ENCODE measurements at places on chromosomes 11 and 22. TPM values are rescaled to one million over a fixed set of nuclear protein-coding genes. Genes with fewer than 3 reads are reported as not detected.

DNA sequence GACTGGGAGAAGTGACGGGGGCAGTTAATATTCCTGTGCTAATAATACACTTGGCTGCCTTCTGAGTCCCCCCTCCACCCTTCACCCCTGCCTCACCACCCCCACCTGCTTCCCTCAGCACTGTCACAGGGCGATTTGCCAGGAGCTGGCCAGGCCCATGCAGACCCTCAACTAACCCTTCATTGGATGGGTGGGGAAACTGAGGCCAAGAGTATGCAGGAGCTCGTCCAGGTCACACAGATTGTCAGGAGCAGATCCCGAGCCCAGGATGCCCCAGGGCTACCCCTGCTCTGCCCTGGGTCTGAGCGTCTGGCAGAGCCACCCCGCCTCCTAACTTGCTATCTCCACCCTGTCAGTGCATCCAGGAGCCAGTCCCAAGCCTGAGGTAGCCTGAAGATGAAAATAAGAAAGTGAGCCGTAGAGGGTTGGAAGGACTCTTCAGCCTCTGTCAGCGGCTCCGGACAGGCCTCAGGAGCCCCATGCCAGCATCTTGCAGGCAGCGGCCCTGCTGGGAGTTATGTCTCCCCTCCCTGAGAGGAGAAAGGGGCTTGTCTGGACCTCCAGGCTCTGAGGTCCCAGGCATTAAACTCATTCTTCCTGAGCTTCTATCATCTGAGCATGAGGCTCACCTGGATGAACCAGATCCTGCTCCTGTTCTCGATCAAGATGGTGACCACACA lies 6.2 kb downstream of the TPBGL start:
- DNase-seq: no peak

- no peak for DNase-seq
Observed at GRCh38 chr11:35318977-35319925, 100.1 kb downstream of the SLC1A2 start.

DNA sequence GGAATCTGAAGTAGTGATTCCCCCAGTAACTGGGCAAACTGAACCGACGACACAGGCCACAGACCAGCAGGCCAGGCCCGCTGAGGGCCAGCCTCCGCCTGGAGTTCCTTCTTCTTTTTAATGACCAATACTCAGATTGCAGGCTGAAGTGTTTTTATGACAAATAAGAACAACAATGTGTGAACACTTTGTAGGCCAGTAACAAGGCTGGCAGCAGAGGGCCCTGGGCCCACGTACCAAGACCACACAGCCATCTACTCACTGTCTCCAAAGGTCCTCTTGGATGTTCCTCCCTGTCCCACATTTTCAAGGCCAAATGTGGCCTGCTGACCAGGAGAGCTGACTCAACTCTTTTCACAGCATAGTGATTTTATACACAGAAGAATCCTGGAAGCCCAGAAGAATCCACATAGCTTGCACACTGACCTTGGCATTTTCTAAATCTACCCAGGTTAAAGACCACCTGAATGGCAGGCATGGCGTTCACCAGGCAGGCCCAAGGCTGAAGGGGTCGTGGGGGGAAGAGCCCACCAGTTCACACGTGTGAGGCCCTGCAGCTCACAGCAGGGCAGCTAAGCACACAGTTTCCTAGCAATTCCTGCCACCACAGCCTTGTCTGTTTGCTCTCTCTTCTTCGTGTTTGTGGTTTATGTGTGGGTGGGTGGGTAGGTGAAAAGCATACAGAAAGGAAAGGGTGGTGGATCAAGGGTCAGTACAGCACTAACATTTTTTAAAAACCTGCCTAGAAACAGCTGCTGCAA lies 13.3 kb downstream of the SMCO4 start:
- DNase-seq: no peak

DNAJB13 gene
- not detected for total RNA-seq

- no peak for DNase-seq
Observed at GRCh38 chr11:12755510-12756453, 81.6 kb downstream of the TEAD1 start.

MUC6 gene
- 1.9 TPM for total RNA-seq

GRCh38 chr22:19047993-19048392 lies 74.2 kb downstream of the DGCR2 start:
- DNase-seq: no peak

MRGPRX4 gene
- not detected for total RNA-seq

DNA sequence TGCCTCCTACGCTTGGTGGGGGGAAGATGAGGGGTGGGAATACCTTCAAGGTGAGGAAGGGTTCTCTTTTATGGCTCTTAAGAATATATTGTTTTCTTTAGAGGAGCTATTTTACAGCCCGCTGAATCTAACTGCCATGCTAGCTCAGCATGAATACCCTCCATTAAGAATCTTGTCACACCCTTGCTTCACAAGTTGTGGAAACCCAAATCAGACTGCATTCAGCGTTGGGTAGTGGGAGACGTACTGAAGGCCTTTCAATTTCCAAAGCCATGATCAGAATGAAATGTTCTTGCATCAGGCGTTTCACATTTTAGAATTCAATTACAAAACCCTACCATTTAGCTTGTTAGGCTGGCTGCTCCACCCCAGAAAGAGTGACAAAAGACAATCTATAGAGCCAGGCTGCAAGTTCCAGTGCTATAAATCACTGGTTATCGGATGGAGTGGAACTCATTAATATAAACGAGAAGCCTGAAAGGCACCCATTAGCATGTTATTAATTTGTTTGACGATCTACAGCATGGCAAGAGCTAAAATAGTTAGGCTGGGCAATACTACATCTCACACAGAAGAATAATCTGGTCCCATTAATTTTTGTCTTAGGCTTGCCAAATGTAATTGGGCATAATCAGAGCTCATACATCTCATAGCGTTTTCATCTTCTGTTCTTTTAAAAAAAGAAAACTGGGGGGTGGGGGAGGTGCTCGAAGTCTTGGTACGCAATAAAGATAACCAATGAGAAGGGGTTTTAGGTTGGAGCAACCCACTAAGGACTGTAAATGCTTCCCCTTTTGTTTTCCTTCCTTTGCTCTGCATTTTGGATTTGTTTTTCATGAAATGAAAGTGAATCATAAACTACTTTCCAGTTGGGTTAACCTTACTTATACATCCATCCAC lies 57.5 kb downstream of the ABTB2 start:
- DNase-seq: no peak

GRCh38 chr22:44667829-44668189 lies 34.2 kb upstream of the PRR5 start:
- DNase-seq: no peak

TSG101 gene
- 72.8 TPM for total RNA-seq

RIMBP3B gene
- not detected for total RNA-seq

PGA5 gene
- 0.98 TPM for total RNA-seq

GRCh38 chr11:47524291-47524874 lies 28.5 kb downstream of the CELF1 start:
- no peak for DNase-seq

DNA sequence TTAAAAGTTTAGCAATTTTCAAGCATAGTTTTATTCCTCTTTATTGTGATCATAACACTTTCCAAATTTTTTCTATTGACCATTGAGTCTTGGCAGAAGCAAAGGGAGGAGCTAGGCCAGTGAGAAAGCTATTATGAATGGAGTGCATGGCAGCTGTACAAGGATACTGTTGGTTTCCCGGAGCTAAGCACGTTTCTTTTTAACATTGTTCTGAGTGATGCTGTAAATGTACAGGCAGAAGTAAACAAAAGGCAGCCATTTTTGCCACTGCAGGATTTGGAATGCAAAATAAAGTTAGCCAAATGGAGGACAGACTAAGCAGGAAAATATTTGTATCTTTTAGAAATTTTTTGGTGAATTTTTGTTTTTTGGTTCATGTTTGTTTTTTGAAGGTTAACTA lies 16.2 kb downstream of the CBL start:
- no peak for DNase-seq

DNA sequence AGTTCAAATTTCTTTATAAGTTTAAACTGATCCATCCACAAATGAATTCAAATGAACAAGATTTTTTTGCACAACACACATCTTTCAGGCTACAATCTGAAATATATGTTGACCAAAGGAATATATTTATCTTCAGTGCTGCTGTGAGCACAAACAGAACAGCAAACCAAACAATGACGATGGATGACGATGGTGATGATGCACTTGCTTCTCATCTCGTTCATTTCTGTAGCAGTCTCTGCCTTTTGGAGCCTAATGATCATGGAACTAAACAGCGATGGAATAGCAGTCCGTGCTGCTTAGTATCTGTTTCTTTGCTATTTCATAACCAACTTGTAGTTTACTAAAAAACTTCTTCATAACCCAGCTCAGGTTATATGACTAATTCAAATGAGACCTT lies 220.7 kb upstream of the BLID start:
- no peak for DNase-seq

DNA sequence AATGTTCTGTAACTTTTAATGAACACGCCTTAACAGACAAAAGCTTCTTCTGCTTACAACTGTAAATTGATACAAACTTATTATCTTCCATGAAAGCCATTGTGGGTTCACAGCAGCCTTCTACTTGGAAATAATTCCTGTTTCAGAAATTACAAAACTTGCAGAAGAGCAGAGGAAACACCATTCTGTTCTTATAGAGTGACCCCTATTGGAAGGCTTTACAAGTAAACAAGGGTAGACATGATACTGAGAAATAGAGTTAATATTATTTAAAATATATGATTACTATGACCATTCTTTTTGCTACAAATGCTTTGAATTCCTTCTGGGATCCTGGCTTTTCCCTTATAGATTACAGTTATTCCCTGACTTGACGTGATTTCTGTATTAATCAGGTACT lies 32.4 kb upstream of the KCNA4 start:
- no peak for DNase-seq

TH gene
- not detected for total RNA-seq

- DNase-seq: no peak
Observed at GRCh38 chr22:19903031-19903430, 38.5 kb upstream of the COMT start.

ACTN3 gene
- 0.16 TPM for total RNA-seq

DNA sequence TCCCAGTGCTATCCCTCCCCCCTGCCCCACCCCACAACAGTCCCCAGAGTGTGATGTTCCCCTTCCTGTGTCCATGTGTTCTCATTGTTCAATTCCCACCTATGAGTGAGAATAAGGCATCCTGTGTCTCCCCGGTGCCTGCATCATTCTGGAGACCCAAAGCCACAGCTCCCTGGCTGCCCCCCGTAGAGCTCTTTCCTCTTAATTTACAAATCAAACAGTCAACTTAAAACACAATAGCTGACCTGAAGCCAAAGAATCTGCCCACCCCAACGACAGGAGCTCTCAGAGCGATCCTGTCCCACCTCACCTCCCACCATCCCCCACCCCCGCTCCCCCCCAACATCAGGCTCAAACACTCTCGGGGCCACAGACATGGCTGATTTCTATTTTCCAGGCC lies 558.3 kb downstream of the BRD1 start:
- DNase-seq: no peak

DNA sequence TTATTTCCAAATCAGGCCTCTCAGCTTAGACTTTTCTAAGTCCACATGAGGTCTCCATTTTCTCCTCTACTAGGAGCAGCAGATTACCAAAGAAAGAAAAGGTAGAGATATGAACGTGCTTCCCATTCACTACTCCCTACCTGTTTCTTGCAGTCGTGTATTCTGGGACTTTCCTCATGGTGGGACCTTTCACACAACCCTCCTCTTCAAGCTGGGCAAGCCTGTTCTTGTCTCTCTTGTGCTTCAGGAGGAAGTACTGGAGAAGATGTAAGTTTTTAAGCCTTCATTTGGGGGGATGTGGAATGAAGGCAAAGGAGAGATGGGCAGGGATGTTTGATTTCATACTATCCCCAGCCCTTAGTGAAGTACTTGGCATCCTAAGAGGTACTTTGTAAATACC lies 128.8 kb upstream of the SESN3 start:
- DNase-seq: no peak

DNA sequence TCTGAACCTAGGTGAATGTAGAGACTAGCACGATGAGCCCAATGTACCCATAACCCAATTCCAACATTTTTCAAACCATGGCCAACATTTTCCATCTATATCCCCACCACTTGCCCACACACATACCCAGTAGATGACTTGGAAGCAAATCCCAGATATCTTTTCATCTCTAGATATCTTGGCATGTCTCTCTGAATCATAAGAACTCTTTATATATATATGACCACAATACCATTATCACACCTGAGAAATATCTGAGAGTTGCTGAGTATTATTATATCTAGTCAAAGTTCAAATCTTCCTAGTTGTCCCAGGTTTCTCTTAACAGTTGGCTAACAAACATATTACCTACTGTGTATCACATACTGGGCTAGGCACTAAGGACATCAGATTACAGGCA lies 37.9 kb upstream of the NFRKB start:
- no peak for DNase-seq

- no peak for DNase-seq
Observed at GRCh38 chr11:115052601-115053000, 374.3 kb downstream of the NXPE2 start.

STIP1 gene
- 88.5 TPM for total RNA-seq

DNA sequence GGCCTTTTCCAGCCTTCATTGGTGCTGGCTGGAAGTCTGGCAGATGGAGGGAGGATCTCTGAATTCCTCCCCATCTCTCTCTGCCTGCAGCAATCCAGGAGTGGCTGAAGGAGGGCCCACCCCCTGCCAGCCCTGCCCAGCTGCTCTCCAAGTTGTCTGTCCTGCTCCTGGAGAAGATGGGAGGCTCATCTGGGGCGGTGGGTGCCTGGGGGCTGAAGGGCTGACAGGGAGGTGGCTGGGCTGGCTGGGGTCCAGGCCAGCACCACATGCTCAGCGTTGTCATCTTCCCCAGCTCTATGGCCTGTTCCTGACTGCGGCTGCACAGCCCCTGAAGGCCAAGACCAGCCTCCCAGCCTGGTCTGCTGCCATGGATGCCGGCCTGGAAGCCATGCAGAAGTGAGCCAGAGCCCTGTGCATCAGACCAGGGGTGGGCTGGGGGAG lies 12.2 kb downstream of the TKFC start:
- no peak for DNase-seq

DNA sequence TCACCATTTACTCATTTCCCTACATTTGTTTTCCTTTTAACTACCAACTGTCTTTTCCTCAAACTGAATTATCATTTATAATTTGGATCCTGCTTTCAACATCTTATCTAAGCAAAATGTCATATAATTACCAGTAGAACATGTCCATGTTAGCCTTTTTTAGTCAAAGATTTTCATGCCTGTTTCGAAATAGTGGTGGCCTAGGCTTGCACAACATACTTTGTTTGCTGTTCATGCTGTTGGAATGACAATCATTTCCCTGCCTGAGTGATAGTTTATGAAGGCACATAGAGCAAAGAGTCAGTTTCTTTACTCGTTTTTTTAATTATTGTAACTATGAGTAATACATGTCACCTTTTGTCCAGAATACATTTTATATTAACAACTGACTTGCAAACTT lies 144.3 kb upstream of the ANO3 start:
- DNase-seq: no peak

INPP5J gene
- not detected for total RNA-seq

LARGE2 gene
- total RNA-seq: 6.3 TPM

DNA sequence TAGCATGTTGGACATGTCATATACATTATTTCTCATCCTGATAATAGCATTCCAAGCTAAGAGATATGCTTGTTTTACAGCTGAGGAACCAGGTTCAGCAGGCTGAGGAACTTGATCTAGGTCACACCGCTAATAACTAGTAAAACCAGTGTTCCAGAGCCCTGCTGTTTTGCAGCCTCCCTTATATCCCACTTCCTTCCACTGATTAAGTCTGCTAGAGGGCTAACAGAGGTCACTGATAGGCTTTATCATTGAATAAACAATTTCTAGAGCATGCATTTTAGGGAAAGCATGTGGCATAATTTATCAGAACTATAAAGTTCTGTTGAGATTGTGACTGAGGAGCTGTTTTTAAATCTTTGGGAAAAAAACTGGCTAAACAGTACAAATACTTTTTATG lies 54.0 kb downstream of the UVRAG start:
- no peak for DNase-seq

- no peak for DNase-seq
Observed at GRCh38 chr11:76512851-76513653, 68.2 kb downstream of the EMSY start.

Data from breast epithelium (tissue), 4 donors.